ENCODE measurements at places on chromosomes 6 and 20.

GRCh38 chr6:40957616-40958492 lies 81.2 kb downstream of the UNC5CL start:
- DNase-seq, result no peak

DNA sequence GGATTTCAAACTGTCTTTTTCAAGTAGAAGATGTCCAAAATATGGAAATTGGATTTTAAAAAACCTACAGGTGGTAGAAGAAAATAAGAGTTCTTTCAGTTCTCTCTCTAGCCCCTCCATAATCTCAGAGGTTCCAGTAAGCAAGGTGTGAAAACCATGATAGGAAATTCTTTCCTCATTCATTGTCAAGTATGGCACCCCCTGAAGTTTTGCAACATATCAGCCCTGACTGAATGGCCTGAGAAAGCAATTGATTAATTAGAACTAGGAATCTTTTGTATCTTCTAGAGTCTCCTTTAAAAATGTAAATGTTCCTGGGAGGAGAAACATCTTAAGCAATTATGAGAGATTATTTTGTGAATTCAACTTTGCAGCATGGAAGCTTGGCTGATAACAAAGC lies 198.7 kb upstream of the STXBP5 start:
- DNase-seq, result no peak

GRCh38 chr20:23669327-23669726 lies 19.5 kb downstream of the CST4 start:
- DNase-seq, result no peak

GRCh38 chr6:69801711-69802110 lies 4.9 kb upstream of the LMBRD1 start:
- DNase-seq, result no peak

GRCh38 chr6:39593646-39594045 lies 131.6 kb downstream of the KIF6 start:
- no peak for DNase-seq

- DNase-seq, result no peak
Measured at GRCh38 chr6:112795316-112795715, 448.2 kb downstream of the RFPL4B start.

DNA sequence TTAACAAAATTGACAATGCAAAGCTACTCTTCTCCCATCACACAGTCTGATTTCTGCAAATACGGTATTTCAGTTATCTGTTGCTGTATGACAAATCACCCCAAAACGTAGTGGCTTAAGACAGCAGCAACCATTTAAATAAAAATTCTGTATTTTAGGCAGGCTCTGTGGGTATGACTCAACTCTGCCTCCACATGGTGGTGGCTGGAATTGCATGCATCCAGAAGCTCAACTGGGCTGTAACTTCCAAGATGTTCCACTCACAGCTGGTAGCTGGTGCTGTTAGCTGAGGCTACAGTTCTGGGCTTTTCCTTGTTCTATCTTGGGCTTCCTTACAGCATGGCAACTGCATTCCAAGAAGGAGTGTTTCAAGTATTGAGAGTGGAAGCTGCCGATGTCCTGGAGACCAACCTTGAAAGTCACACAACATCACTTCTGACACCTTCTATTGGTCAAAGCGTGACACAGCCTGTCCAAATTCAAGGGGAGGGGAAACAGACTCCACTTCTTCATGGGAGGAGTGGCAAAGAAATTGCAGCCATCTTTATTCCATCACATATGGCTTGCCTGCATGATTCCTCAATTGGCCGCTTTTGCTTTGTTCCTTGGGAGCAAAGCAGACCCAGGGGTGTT lies 39.7 kb upstream of the TULP1 start:
- peak; percentile 45 for DNase-seq

GRCh38 chr6:1377526-1377925 lies 11.8 kb upstream of the FOXF2 start:
- DNase-seq, result no peak

GRCh38 chr6:143621876-143622605 lies 55.7 kb upstream of the PHACTR2 start:
- DNase-seq, result no peak

GRCh38 chr20:11170565-11170964 lies 496.8 kb upstream of the JAG1 start:
- no peak for DNase-seq

DNA sequence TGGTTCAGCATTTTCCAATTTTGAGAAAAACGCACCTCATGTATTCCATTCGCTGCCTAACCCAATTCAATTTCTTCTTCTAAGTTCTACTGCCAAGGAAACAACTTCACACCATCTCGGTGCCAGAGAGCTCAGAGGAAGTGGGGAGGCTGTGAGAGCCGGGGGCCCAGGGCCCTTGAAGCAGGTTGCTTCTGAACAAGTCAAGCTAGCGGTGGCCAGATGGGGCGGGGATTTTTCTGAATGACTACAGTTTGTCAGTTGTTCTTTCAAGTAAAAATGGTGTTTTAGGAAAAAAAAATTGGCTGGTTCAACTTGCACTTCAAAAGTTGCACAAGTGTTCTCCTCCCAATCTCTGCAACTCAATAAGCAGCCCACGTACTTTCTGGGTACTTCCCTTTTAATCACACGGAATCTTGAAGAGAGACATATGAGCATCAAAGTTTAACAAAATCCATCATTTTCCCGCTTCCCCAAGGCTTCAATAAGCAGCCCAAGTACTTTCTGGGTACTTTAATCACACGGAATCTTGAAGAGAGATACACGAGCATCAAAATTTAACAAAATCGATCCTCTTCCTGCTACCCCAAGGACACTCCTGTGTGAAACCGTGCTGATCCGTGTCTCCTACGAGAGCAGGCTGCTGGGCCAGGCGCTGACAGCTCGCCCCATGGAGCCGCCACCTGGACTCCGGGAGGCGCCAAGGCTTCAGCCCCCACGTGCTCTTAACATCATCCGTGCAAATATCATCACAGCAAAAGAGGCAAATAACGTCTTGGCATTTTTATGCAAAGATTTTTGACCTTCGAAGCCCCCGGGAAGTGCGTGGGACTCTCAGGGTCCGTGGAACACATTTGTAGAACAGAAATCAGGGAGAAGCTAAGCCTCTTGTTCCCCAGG lies 186.7 kb upstream of the PDE10A start:
- DNase-seq, result no peak

GRCh38 chr6:12049165-12049564 lies 37.1 kb downstream of the HIVEP1 start:
- DNase-seq, result no peak

GRCh38 chr6:156953127-156953478 lies 175.9 kb downstream of the ARID1B start:
- no peak for DNase-seq

GRCh38 chr6:33955566-33955965 lies 151.8 kb upstream of the MLN start:
- DNase-seq, result no peak

- DNase-seq, result no peak
Measured at GRCh38 chr6:128888444-128889175, 5.7 kb downstream of the LAMA2 start.

DNA sequence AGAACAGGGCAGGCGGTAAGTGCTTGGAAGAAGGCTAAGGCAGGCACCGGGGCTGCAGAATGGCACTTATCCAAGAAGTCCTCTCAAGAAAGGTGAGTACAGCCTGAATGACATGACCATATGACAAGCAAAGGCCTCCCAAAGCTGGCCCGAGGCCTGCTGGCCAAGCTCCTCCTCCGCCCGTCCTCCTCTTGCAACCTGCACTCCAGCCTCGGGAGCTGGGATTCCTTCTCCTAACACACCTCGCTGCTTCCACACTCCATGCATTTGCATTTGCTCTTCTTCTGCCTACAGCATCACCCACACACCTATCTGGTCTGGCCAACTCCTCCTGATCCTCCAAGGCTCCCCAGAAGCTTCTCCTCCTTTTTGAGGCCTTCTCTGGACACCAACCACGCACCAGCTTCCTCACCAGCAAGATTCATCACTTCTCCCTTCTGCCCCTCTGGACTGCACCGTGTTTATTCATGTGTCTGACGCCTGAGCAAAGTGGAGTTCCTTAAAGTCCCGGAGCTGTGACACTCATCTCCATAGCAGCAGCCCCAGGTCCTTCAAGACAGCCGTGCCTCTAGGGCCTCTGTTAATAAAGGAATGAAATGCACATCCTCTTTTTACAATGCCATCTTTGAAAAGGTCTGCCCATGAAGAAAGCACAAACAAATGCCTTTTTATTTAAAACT lies 32.3 kb downstream of the CNKSR3 start:
- DNase-seq, result no peak

DNA sequence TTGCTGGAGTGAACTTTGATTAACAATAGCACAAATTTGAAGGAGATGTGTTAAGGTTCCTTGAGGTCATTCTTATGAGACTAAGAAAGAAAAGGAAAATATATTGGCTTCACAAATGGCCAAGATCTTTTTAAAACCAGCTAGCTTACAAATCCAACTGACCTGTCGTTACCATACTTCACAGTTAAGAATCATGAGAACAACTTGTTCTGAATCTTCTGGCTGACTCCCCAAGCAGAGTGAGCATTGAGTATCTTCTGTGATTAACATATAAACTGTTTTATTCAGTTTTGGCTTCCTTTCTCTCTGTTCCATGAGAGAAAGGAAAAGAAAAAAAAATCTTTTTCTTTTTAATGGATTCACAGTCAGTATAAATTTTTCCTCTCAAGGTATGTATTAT lies 277.1 kb downstream of the KHDC1L start:
- no peak for DNase-seq

DNA sequence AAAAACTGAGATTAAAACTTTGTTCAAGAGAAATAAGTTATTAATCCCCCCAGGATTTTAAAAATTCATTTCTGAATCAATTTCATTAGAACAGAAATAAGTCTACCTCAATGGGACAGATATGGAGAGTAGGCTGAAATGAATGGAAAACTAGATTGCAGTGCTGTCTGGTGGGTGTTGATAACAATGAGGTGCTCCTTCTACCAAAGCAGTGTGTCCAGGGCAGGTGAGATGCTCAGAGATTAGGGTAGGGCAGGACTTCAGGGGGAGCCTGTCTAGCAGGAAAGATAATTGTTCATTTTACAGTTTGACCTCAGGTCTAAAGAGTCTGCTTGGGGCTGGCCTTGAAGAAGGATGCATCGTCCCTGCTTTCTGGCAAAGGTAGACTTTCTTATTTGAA lies 38.0 kb upstream of the MYLIP start:
- DNase-seq, result no peak

- DNase-seq, result no peak
Measured at GRCh38 chr6:257774-258173, 34.5 kb upstream of the DUSP22 start.

GRCh38 chr6:144662812-144663365 lies 377.8 kb downstream of the UTRN start:
- DNase-seq, result no peak

- DNase-seq, result no peak
Measured at GRCh38 chr20:20365480-20366161, 2.3 kb upstream of the INSM1 start.

DNA sequence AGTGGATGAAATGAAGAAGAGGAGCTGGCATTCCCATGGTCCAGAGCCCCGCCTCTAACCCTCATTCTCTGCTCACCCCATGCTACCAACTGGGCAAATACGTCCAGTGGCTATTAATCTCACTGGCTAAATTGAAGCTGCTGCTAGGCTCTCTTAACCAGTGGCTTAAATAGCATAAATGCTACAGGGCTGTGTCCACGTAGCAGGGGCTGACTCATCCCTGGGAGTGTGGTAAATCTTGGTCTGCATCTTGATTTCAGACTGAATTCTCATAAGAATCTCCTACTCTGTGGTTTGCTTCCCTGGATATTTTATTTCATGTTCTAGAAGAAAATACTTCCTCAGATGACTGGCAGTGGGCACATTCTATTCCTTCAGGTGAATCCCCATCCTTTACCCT lies 193.1 kb upstream of the ARG1 start:
- no peak for DNase-seq

- no peak for DNase-seq
Measured at GRCh38 chr6:143107911-143108761, 47.4 kb downstream of the AIG1 start.

GRCh38 chr6:15440040-15440439 lies 194.2 kb downstream of the JARID2 start:
- DNase-seq, result no peak

GRCh38 chr6:328136-328670 lies 35.9 kb downstream of the DUSP22 start:
- no peak for DNase-seq

DNA sequence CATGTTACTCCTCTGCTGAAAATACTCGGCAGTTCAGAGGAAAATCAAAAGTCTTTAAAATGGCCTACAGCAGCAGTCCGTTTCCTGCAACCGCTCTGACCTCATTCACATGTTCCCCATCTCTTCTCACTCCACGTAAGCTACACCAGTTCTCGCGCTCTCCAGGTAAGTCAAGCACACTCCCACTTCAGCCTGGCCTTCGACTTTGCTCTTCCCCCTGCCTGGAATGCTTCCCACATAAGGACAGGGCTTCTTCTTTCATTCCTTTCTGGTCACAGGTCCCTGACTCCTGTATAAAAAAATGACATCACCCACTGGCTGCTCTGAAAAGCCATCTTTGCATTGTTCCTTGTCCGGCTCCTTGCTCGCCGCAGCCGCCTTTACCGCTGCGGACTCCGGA lies 42.7 kb downstream of the MGME1 start:
- DNase-seq, result no peak

DNA sequence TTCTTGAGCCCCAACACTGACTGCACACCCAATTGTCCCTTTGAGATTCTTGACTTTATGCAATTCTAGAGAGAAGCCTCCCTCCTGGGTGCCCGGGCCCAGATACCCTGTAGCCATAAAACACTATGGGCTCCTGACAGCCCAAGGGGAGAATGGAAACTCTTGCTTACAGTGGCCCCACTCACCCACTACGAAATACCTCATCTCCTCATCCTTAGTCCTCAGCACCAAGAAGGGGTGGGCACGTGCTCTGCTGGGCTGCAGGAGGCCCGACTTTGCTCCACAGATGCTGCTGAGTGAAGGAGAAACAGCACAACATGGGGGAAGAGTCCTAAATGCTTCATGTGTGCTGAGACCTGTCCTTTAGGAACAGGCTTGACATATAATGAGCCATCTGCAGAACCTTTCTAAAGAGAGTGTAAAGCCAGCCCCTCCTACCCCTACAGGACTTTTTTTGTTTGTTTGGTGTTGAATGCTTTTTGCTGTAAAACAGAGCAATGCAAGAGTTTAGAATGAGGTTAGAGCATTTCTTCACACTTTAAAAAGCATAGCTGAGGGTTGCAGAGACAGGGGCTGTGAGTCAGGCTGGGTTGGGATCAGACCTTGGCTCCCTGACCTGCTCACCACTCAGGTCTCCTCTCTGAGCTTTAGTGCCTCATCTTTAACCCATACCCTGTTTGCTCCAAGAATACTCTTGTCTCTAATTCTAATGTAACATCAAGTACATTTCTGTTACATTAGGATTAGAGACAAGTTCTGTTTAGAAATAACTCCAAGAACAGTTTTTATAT lies 17.6 kb upstream of the SIRPG start:
- no peak for DNase-seq

GRCh38 chr20:58130156-58130555 lies 98.3 kb downstream of the ANKRD60 start:
- no peak for DNase-seq

GRCh38 chr6:26032340-26033084 lies 54.7 kb upstream of the HFE start:
- no peak for DNase-seq

- DNase-seq, result no peak
Measured at GRCh38 chr6:51184046-51184445, 365.4 kb downstream of the TFAP2B start.

- no peak for DNase-seq
Measured at GRCh38 chr6:139161169-139161568, 26.3 kb downstream of the HECA start.

Data from activated CD4-positive, alpha-beta T cell treated with anti-CD3 and anti-CD28 coated beads, Interleukin-2, amount 50 U/mL, for 24 hours (primary cell).